Bone marrow (tissue), 2 donors: ENCODE measurements at places on chromosomes 1 and 21.
A peak's percentile ranks its signal among the peaks of the same experiment; 100 is the strongest.

GRCh38 chr1:225711236-225711937, 58.5 kb upstream of the ENAH start:
- no peak for DNase-seq

DNA sequence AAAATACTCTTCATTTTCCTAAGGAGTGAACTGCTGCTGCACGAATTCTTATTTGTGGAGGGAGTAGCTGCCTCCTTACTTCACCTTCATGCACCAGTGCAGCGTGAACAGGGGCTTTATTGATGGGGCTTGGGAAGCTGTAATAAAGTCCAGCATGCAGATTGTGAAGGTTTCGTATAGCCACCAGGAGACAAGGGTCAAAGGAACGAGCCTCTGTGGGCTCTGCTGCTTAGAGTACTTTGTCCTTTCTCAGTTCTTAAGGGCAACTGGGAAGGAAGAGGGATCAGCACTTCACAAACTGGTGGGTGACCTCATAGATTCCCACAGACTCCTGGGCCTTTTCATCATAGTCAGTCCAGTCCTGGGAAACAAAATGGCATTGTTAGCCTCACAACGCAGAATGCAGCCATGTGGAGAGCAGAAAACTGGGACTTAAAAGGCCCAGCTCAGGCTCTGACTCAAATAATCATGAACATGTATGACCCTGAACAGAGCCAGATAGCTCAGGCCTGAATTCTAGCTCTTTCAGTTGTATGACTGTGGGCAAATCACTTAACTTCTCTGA, 6.0 kb downstream of the CZIB start:
- DNase-seq: no peak

DNA sequence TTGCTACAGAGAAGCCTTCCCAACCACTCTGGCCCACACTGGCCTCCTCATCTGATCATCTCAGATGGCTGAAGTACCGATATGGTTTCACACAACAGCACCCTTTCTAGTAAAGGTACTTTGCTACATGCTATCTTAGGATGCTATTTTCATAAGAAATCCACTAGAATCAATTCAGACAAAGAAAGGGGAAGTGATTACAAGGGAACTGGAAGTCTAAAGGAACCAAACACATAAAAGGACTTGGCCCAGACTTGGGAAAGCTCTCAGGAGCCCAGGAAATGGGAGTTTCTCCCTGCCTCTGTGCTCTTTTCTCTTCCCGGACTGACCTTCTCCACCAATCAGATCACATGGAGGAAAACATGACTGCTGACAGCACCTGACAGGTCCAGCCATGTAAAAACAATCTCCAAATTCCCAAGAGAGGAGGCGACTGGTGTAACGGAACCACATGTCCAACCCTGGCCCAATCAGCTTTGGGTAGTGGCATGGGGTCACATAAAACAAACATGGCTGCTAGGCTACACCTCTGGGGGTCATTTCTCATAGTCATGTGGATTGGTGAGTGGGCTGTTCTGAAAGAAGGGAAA, 12.7 kb upstream of the FOXE3 start:
- no peak for DNase-seq

DNA sequence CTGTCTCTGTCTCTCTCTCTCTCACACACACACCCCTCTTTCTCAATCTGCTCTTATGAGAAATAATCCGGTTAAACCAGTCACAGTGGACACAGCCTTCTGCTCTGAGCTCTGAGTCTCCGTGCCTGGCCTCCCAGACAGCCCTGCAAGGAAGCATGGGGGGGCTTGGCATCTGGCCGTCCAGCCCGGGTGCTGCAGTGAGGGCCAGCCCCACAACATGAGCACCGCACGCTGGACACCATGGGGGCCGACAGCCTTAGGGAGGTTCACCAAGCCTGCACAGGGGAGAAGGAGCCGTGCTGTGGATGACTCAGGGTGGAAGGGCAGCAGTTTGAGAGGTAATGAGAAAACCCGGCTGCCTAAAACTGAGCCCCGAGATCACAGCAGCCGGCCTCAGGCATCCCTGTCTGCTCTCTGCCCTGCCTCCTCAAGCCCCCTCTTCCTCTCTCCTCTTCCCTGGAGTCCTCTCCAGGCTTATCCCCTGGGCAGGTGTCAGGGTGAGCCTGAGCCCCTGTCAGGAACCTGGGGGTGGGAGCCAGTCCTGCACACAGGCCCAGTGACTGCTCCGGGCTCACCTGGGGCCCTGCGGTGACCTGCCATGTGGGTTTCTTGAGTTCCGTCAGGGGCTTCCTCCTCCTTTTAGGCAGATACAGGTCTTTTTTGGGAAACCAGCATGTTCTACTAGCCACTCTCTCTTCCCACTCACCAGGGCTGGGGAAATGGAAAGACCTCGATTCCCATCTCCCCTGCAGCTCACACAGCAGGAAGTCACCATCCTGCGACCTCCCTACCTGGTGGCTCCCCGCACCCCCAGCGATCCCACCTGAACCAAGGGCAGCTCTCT, 92.8 kb downstream of the ITPKB start:
- no peak for DNase-seq

DNA sequence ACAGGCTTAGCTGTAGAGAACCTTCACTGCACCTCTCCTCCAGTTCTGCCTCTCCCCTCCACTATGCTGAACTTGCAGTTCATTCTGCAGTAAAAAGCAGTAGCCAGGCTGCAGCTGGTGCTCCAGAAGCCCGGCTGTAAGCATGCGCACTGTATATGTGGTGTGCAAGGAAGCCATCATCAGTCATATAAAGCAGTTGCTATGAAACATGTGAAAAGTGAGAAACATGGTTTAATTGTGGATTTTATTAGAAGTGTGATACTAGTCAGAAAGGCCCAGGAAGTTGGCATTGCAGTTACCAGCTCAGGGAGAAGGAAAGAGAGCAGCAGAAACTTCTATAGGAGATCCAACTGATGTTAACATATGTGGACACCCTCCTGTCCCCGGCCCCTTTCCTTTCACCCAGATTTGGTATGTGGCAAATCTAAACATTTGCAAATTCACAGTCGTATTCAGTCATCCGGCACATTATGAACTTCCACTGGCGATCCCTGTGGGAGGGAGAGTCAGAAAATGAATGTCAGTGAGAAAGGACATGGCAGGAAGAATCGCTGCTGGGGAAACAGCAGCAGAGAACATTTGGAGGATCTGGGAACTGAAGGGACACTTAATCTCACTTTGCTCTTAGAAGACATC, 32.8 kb downstream of the DPT start:
- no peak for DNase-seq

DNA sequence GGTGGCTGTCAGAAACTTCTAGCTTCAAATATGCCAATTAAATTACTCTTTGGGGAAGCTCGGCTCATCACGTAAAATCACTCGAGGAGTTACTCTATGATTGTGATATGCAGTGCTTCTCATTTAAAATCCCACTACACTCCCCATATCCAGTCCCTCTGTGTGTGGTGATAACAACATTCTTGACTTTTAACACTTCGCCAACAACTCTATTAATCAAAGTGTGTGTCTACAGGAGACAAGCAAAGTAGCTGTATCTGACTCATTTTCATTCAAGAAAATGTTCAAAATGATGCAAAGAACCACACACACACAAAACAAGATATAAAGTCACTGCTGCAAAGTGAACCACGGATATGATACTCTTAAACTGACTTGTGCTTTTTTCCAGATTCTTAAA, 341.3 kb downstream of the DSCAM start:
- DNase-seq: no peak

DNA sequence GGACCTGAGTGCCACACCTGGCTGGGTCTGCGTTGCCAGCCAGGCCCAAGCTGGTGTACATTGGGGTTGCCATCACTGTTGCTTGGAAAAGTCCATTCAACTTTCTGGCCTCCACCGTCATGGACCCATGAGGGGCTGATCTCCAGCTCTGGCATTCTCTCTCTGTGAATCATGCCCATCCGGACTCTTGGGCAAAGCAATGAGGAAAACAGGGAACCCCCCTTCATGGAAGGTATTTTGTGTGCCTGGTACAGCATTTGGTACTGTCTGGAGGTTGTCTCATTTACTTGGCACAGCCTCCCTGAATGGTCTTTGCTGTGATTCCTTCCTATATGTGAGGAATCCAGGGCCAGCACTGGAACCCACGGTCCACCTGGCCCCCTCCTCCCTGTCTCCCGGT, 99.4 kb downstream of the FOXD2 start:
- DNase-seq: no peak

- DNase-seq: no peak
Measured at GRCh38 chr21:35275776-35276175, 226.7 kb upstream of the RUNX1 start.

GRCh38 chr1:74356493-74356892, 121.3 kb downstream of the TNNI3K start:
- no peak for DNase-seq

DNA sequence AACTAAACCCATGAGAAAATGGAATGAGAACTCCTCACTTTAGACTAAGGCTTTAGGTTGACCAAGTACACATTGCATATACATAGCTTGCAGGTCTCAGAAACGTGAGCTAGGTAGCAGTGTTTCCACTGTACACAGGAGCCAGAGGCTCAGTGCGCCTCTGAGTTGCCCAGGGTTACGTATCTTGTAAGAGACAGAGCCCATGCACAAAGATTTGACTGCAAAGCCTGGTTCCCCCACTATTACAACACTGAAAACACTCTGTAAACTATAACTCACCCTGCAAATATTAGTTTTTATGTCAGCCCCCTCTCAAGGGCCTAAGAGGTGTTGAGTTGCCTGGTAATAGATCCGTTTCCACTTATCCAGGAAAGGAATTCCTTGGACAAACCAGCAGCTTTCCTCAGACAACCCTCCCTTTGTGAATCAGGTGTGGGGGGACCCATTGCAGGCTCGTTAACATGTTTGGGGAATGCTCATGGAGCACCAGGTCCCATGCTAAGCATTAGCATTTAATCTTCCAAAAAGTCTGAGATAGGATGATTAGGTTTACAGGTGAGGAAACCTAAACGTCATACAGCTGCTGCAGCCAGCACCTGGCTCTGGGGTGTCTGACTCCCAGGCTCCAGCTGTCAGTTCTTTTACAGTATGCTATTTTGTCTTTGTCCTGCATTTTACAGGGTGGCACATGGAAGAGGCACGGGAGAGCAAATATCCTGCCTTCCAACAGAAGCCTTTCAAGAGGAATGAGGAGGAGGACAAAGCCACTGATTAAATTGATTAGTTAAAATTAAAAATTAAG, 25.7 kb downstream of the TENT5C start:
- no peak for DNase-seq

DNA sequence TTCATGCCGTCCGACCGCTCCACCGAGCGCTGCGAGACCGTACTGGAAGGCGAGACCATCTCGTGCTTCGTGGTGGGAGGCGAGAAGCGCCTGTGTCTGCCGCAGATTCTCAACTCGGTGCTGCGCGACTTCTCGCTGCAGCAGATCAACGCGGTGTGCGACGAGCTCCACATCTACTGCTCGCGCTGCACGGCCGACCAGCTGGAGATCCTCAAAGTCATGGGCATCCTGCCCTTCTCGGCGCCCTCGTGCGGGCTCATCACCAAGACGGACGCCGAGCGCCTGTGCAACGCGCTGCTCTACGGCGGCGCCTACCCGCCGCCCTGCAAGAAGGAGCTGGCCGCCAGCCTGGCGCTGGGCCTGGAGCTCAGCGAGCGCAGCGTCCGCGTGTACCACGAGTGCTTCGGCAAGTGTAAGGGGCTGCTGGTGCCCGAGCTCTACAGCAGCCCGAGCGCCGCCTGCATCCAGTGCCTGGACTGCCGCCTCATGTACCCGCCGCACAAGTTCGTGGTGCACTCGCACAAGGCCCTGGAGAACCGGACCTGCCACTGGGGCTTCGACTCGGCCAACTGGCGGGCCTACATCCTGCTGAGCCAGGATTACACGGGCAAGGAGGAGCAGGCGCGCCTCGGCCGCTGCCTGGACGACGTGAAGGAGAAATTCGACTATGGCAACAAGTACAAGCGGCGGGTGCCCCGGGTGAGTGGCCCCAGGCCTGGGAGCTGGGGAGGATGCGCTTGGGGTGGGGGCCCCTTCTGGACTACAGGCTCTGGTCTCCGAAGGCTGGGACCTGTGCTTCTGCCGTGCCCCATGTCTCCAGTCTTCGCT, 1.1 kb downstream of the SKI start:
- DNase-seq: peak; percentile 20

DNA sequence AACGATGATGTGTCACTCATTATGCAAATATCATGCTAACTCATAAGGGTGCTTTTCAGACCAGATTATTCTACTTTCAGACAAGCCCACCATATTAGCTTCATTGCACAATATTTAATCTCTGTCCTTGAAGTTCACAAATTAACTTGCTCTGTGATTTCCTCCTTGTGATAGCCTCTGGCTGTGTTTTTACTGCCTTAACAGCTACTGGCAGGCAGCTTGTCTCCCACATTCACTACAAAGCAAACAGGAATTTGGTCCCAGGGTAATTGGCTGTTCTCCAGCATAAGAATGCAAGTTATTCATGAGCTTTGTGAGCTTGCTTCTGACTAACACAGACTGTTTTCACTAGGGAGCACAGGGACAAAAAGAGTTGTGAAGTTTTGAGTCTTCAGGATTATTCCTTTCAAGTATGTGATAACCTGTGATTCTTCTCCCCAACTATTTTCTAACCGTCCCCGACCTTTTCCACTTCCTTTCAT, 87.9 kb upstream of the HMCN1 start:
- DNase-seq: no peak

- no peak for DNase-seq
Measured at GRCh38 chr1:51919684-51920083, 41.2 kb upstream of the NRDC start.

GRCh38 chr21:29583424-29583924, 284.8 kb downstream of the BACH1 start:
- DNase-seq: no peak

- DNase-seq: no peak
Measured at GRCh38 chr1:51327386-51327785, 3.0 kb downstream of the TTC39A start.

GRCh38 chr1:235863699-235864093, 3.0 kb downstream of the LYST start:
- DNase-seq: no peak

GRCh38 chr1:226420328-226420727, 12.4 kb upstream of the PARP1 start:
- no peak for DNase-seq

DNA sequence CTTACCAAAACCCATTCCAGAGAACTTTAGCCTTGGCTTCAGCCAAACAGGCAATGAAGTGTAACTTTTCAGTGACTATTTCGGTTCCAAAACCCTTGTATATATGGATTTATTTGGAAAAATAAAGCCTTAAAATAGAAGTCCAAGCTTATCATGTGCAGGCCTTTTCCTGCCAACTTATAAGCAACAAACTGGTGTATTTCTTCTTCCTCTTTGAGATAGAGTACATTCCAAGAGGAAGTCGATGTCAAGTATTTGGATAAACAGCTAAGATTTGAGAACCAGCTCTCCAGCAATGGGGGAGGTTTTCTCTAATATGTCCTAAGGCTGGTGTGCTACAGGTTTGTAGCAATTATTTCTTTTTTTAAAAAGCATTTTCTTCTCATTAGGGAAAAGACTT, 407.8 kb downstream of the DUSP10 start:
- no peak for DNase-seq

GRCh38 chr1:17923666-17924065, 168.5 kb downstream of the ACTL8 start:
- no peak for DNase-seq

GRCh38 chr21:41345934-41346685, 15.7 kb upstream of the MX2 start:
- no peak for DNase-seq

GRCh38 chr1:209344156-209344555, 239.4 kb upstream of the CAMK1G start:
- no peak for DNase-seq
